Left lobe of liver (tissue), 2 donors: ENCODE measurements at places on chromosomes 12 and 14. TPM values are rescaled to one million over a fixed set of nuclear protein-coding genes. Genes with fewer than 3 reads are reported as not detected.

Gene SOCS4
- total RNA-seq: 4.5 TPM

Gene MAPK1IP1L
- total RNA-seq: 25.5 TPM

Gene CKB
- total RNA-seq: 10.2 TPM

Gene PTPRR
- total RNA-seq: not detected

Gene KLRF1
- not detected for total RNA-seq
